ENCODE measurements at places on chromosomes 13 and 19. TPM values are rescaled to one million over a fixed set of nuclear protein-coding genes. Genes with fewer than 3 reads are reported as not detected.

The PMIS2 gene
- not detected for polyA plus RNA-seq

GRCh38 chr19:16208064-16208759 is 10.5 kb downstream of the AP1M1 start:
- DNase-seq, result no peak

DNA sequence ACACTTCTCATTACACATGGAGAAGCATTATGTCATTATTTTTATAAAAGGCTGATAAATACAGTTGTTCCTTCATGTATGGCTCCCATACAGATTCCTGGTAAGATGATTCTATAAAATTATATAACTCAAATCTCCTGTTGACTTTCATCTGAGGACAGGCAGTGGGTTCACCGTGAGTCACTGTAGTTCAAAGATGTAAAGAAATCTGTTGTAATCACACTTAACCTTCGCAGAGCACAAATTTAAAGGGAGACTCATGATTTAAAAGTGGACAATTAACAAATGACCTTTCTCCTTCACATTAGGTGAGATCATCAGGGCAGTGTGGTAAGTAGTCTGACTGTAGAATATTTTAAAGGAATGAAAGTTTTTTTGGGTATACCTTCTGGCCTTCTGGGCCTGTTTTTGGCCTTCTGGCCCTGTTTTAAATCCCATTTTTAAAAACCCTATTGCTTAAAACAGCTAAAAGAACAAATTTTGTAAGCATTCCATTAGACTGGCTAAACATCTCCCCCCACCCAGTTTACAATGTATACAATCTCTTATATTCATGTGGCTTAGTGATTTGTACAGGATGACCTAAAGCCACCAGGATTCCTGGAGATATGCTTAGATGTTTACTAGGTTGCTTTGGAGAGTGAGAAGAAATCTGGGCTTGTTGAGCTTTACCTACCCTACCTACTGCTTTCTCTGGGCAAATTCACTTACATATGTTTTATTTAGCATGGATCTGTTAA is 171.2 kb downstream of the ITGBL1 start:
- DNase-seq, result no peak

DNA sequence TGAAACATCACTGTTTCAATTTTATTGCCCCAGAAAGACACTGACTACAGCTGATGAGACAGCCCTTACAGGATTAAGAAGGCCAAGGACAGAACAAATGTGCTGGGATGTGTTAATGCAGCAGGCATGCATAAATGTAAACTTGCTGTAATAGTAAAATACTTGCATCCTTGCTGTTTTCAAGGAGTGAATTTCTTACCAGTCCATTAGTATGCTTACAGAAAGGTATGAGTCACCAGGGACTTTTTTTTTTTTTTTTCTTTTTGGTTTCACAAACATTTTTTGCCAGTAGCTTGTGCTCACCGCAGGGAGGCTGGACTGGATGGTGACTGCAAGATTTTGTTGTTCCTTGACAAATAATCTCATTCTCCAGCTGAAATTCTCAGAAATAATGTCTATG is 55.1 kb downstream of the GPR180 start:
- DNase-seq, result no peak

- DNase-seq, result no peak
Observed at GRCh38 chr13:106348075-106348840, 187.2 kb downstream of the EFNB2 start.
